ENCODE measurements at places on chromosomes 12 and 14. TPM values are rescaled to one million over a fixed set of nuclear protein-coding genes. Genes with fewer than 3 reads are reported as not detected.

CCDC196 gene
- not detected for total RNA-seq

DNA sequence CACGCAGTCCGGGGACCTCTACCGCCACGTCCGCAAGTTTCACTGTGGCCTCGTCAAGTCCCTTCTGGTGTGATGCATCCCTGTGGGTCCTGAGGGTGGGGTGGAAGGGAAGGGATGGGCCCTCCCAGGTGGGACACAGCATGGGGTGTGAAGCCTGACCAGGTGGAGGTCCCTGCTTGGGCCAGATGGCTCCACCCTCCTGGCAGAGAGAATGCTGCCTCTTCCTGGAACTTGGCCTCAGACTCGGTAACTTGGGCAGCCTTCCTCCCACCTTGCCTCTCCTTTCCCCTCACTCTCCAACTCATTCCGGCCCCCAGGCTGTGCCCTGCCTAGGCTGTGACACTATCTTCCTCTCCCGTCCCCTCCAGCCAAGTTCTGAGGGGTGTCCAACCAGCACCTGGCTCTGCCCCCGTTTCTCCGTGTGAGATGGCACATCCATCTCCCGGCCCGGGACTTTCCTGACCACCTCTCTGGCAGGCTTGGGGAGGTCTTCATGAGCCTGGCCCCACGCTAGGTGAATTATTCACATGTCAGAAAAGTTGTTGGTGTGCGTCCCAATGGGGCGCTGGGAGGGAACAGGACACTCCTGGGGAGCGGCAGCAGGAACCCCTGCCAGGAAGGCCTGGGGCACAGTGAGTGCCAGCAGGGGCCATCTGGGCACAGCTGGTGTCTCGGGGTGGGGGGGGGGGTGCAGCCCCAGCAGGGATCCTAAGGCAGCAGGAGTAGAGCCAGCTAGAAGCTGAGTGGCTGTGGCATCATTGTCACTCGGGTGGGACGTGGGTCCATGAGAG is 1.7 kb downstream of the ZBTB42 start:
- H3K27ac ChIP-seq = peak overlapping the region; percentile 24
- H3K36me3 ChIP-seq = no peaks in the 10 kb centered on the region
- DNase-seq = no peak
- peaks cover 15% of the 10 kb centered on the region for H3K4me1 ChIP-seq
- H3K4me3 ChIP-seq = peak overlapping the region; percentile 57

VRTN gene
- total RNA-seq = 1.5 TPM

- no peaks in the 10 kb centered on the region for H3K36me3 ChIP-seq
- H3K4me1 ChIP-seq = peaks cover 4% of the 10 kb centered on the region
- no peak for DNase-seq
- H3K27ac ChIP-seq = no peak overlapping the region
- no peaks in the 10 kb centered on the region for H3K27me3 ChIP-seq
- no peak overlapping the region for H3K4me3 ChIP-seq
Observed at GRCh38 chr12:11209113-11209512, 22.4 kb upstream of the TAS2R42 start.

NEDD1 gene
- 24.9 TPM for total RNA-seq

- H3K4me3 ChIP-seq = no peak overlapping the region
- no peaks in the 10 kb centered on the region for H3K27me3 ChIP-seq
- H3K36me3 ChIP-seq = no peaks in the 10 kb centered on the region
- H3K4me1 ChIP-seq = no peaks in the 10 kb centered on the region
Observed at GRCh38 chr12:44285321-44285960, 449.6 kb downstream of the TMEM117 start.

DNA sequence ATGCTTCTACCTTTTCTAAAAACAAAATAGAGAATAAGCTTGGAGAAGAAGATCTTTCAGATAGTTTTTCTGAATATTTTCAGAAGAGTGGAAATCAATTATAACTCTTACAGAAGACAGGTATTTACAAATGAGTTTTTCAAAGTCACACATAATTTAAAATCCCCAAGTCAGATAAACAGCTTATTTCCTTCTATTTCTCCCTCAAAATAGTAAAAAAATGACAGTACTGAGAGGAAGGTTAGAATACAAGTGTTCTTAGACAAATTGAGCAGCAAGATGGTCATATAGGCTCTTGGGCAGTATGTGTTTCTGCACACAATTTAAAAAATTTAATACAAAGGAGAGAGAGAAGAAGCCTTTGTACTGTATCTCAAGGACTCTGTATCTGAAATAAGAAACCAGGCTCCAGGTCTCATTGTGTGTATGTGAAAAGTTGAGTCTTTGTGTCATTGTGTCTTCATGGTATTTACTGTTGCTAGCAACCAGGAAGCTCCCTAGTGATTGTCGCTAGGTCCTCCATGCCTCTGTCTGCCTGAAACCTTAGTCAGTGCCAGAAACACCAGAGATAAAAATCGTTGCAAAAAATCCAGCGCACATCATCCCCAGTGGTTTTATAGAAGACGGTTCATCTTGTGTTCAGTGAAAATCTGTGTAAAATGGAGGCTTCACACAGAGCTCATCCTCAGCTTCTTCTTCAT is 12.9 kb upstream of the TUBA1A start:
- DNase-seq = no peak
- H3K27me3 ChIP-seq = no peaks in the 10 kb centered on the region
- H3K36me3 ChIP-seq = no peaks in the 10 kb centered on the region
- peak overlapping the region; percentile 9 for H3K27ac ChIP-seq
- peaks cover 20% of the 10 kb centered on the region for H3K4me1 ChIP-seq

DNA sequence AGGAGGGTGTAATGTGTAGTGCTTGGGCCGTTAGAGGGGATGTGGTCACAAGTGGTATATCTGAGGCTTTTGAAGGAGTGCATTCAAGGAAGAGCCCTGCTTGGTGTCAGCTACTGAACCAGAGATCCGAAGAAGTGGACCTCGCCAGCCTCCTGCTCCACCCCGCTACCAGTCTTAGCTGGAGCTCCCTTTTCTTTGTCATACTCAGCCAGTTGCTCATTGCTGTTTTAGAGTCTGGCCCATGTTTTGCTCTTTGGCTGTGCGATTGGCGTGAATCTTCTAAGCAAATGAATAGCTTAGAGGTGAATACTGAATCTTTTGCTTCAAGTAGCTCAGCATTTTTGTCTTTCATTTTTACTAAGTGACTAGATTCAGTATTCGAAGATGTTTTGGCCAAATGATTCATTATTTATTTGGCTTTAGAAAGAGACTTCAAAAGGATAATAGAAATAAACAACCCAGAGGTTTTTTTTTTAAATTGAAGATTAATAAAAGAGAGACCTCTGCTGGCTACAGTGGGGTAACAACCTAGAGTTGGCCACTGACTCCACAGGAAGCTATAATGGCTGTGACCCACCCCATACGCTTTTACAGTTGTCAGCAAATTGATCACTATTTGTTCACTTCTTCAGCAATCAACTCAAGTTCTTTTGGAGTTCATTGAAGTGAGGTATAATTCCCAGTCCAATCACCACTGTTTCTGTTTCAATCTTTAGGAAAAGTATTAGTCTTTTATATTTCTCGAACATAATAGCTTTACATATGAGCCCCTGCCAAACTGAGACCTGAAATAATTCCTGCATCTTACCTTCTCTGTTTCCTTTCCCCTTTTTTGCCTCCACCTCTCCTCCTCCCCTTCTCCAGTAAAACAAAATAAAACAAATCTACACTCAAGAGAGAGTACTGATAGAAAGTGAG is 19.9 kb downstream of the CDKN1B start:
- no peak for DNase-seq
- H3K27ac ChIP-seq = peak overlapping the region; percentile 60
- H3K27me3 ChIP-seq = no peaks in the 10 kb centered on the region
- peaks cover under 1% of the 10 kb centered on the region for H3K36me3 ChIP-seq
- H3K4me3 ChIP-seq = no peak overlapping the region

CIT gene
- total RNA-seq = 44.1 TPM

DNA sequence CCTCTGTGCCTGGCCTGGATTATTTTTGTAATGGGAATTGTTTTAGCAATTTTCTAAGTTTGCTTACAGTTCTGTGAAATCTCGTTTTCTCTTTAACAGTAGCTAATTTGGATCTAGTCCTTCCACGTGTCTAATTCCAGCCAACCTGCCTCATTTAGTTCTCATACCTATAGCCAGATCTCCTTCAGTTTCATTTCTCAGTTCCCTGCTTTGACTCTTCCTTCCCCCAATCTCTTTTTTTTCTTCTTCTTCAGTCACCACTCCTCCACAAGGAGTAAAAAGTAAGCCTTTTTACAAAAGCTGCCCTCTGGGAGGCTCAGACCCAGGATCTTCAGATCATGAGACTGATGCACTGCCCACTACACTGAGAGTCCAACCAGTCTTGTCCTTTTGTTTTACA is 1.4 kb downstream of the THTPA start:
- no peaks in the 10 kb centered on the region for H3K27me3 ChIP-seq
- H3K36me3 ChIP-seq = peaks cover 12% of the 10 kb centered on the region
- DNase-seq = no peak

DNA sequence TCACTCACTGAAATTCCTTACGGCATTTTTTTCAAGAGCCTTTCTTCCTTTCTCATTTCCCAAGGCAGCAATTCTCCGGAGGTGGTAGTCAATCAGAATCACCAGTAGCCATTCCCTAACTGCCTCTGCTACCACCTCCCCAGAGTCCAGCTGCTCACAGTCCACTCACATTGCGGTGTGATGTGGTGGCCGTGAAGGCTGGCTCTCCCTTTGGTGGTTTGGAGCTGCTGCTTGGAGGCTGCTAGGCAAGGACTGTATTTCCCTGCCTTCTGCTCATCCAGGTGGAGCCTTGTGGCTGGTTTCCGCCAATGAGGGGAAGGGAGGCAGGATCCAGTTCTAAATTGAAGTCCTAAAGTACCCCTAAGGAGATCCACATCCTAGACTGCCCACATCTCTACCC is 222.0 kb downstream of the ANO2 start:
- H3K27me3 ChIP-seq = peaks cover 19% of the 10 kb centered on the region
- no peaks in the 10 kb centered on the region for H3K4me1 ChIP-seq
- H3K36me3 ChIP-seq = no peaks in the 10 kb centered on the region

DNA sequence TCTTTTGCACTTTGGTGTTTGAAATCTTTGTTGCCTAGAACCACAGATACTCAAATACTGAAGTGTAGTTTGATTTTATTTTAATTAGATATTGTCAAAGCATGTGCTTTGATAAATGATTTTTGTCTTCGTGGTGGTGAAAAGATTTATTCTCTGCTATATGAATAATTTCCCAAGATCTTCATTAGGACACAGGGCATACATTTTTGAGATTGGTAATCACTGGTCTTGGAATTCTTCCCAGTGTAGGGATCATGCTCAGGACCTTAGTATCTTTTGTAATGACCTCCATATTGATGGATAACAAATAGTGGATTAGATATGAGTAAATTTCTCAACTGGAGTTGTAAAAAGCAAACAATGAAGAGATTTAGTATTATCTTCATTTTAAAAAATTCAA is 28.2 kb downstream of the TBK1 start:
- H3K4me1 ChIP-seq = no peaks in the 10 kb centered on the region
- H3K27me3 ChIP-seq = no peaks in the 10 kb centered on the region
- no peak overlapping the region for H3K4me3 ChIP-seq
- H3K27ac ChIP-seq = no peak overlapping the region

DNA sequence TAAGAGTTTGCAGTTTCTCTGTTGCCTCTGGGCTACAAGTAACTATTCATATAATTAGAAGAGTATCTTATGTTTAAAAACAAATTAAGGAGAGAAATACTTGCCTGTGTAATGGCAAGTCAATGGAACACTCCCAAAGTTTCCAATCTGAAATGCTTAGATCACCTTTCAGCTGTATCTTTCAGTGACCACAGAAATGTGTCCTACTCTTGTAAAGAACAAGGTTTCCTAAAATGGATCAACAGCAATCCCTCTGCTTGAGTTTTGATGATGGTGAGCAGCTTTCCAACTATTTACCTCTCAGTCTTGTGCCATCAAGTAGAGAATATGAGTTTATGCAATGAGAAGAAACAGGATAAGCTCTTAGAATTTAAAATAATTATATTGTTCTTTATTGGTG is 92.9 kb downstream of the ERGIC2 start:
- H3K27ac ChIP-seq = no peak overlapping the region
- no peak for DNase-seq
- H3K4me1 ChIP-seq = no peaks in the 10 kb centered on the region
- no peak overlapping the region for H3K4me3 ChIP-seq
- H3K36me3 ChIP-seq = peaks cover 4% of the 10 kb centered on the region
- H3K27me3 ChIP-seq = no peaks in the 10 kb centered on the region

DNA sequence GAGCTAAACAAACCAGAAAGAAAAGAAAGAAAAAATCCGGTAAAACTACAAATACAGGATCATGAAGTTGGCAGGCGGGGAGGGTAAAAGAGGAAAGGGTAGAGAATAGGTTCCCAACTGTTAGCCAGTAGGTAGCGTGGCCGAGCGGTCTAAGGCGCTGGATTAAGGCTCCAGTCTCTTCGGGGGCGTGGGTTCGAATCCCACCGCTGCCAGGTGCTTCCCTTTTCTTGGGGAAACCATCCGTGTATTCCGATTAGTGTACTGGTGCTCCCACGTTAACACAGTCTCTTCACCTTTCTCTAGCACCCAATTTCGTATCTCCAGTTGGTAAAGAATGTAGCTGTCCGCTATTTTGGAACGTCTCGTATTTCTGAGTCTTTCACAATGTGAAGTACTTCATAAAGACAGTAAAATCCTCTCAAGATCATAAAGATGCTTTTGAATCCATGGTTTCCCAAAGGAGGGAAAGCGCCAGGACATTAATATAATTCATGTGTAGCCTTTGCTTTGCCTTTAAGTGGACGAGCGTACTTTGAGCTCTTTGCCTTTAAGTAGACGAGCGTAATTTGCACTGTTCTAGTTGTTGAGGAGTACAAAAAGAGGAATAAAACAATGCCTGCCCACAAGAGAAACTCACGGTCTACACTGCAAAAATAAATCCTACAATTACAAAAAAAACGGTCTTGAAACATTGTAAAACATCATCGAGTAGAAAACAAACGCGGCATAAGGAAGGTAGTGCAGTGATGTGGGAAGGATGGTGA is 19.0 kb upstream of the RNASE12 start:
- peaks cover 3% of the 10 kb centered on the region for H3K4me1 ChIP-seq
- peak; percentile 69 for DNase-seq
- no peak overlapping the region for H3K4me3 ChIP-seq
- H3K27me3 ChIP-seq = no peaks in the 10 kb centered on the region

DNA sequence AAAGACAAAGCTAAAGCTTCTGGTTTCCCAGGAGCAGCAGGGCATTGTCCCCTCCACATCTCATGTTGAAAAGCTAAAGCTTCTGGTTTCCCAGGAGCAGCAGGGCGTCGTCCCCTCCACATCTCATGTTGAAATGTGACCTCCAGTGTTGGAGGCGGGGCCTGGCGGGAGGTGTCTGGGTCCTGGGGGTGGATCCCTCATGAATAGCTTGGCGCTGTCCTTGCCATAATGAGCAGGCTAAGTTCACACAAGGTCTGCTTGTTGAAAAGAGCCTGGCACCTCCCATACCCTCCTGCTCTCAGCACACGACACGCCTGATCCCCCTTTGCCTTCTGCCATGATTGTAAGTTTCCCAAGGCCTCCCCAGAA is 123.7 kb downstream of the PIWIL1 start:
- H3K27ac ChIP-seq = no peak overlapping the region
- no peaks in the 10 kb centered on the region for H3K4me1 ChIP-seq
- no peaks in the 10 kb centered on the region for H3K36me3 ChIP-seq
- H3K27me3 ChIP-seq = no peaks in the 10 kb centered on the region

IKZF4 gene
- 20.6 TPM for total RNA-seq

Data from progenitor cell of endocrine pancreas (in vitro differentiated cells).